Activated CD8-positive, alpha-beta memory T cell treated with anti-CD3 and anti-CD28 coated beads, Interleukin-2, amount 10 ng/mL, durations not matched to agents 7 days and 5 days (primary cell): ENCODE measurements at places on chromosomes 7 and 10.

DNA sequence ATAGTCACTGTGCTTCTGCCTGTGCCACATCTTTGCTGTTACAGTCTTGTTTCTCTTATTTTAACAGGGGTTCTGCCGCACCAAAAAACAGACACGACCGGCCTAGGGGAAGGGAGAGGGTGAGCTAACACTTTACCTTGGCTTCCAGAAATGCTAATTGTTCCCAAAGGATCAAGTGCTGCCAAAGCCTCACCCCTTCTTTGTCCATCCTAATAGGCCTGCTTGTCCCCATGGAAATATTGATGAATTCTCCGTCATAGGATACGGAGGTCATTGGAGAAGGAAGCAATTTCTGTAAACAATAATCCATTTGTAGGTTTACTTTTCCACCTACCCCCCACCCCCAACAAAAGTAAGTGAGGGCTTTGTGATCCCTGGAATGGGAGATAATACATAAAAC, 567.3 kb downstream of the KCNMA1 start:
- no peak for DNase-seq

DNA sequence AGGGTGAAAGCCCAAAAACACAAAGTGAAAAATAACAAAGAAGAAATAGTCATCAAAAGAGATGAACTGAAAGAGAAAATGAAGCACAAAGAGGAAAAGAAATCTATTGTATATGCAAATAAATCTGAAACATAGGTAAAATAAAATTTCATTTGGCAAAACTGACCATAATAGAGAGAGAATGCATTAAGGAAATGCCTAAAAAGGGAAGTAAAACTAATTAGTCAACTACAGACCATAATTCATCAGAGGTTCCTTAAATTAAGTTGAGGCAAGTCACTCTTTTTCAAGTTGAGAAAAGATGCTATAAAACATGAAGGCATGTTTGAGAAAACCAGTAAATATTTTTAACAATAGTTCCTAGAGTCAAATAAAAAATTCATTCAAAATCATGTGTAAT, 233.3 kb downstream of the LRRN3 start:
- no peak for DNase-seq

GRCh38 chr10:11642566-11642965, 31.1 kb upstream of the USP6NL start:
- DNase-seq = no peak

DNA sequence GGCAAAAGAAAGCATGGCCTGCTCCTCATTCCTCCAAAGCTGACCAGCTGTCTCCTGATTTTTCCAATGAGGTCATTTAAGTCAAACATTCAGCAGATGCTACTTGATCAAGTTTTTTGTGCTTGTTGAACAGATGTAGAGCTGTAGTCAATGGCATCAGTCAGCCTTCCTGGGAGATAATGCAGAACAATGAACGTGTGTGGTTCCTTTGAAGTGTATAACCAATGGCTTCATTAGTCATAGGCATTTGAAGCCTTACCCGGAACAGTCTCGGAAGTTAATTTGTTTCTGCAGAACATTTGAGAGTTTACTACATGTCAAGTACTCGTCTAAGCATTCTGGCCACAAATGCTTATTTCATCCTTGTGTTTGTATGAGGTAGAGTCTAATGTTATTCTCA, 227.1 kb downstream of the ADRA2A start:
- DNase-seq = no peak
